ENCODE measurements at places on chromosomes 12 and 14. TPM values are rescaled to one million over a fixed set of nuclear protein-coding genes. Genes with fewer than 3 reads are reported as not detected.

DNA sequence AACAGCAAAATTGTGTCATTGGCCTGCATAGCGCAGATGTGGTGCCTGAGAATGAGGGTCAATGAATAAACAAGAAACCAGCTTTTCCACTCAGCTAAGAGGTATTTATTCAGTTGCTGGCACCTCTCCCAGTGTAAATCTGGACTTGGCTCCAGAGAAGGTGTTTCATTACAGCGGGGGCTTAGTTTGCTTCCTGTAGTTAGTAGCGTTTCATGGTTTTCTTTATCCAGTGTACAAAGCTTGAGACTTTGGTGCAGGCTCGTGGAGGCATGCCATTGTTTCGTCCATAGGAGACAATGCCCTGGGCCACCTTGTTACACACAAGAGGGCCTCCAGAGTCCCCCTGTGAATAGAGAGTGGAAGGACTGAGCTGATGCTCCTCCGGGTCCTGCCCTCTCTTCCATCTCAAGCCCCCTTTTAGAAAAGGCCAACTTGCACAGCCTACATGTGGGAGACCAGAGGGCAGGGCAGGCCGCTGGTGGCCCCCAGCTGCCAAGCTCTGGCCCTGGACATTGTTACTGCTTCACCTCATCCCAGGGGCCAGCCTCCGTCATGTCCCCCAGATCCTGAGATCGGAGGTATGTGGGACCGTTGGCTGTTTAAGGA is 3.0 kb downstream of the GZMB start:
- no peak for DNase-seq
- H3K4me1 ChIP-seq = no peaks in the 10 kb centered on the region
- no peak overlapping the region for H3K27ac ChIP-seq
- H3K36me3 ChIP-seq = no peaks in the 10 kb centered on the region

DNA sequence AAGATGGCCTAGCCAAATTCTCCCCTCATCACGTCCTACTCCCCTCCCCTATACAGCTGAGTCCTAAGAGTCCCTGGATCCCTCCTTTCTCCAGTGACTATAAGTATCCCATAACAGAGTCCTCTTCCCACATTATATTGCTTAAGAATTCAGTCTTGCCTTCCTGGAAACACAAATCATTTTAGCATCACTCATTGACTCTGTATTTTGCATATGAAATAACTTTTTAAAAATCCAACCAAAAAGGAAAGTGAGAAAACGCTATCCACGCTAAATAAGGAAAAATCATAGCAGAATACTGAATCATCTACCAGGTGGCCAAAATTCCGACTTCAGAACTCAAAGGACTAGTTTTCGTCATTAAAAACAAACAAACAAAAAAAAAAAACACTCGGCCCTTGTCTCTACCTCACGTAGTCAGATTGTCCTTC is 130.2 kb downstream of the GCH1 start:
- H3K4me1 ChIP-seq = peaks cover 21% of the 10 kb centered on the region
- no peak overlapping the region for H3K4me3 ChIP-seq
- no peak for DNase-seq
- H3K27me3 ChIP-seq = no peaks in the 10 kb centered on the region
- H3K36me3 ChIP-seq = no peaks in the 10 kb centered on the region

- H3K4me3 ChIP-seq = no peak overlapping the region
- no peaks in the 10 kb centered on the region for H3K4me1 ChIP-seq
- H3K27ac ChIP-seq = no peak overlapping the region
- no peak for DNase-seq
Observed at GRCh38 chr12:98752726-98753125, 107.6 kb downstream of the APAF1 start.

DNA sequence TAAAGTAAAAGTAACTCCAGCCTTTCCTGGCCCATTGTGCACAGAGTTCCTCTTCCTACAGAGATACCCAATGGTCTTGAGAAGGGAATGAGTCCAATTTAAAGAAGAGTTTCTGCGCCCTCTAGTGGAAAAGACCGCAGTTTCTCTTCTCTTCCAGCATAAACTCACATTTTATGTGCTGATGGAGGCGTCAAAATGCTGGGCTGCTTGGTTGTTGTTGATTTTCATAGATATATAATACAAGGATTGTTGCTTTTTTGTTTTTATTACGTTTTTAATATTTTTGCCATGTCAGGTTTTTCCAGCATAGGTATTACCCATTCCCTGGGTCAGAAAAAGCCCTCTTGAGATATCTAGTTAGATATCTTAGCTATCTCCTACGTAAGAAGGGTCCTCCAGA is 356.9 kb upstream of the STXBP6 start:
- H3K27ac ChIP-seq = no peak overlapping the region
- no peaks in the 10 kb centered on the region for H3K4me1 ChIP-seq
- no peak overlapping the region for H3K4me3 ChIP-seq
- no peaks in the 10 kb centered on the region for H3K27me3 ChIP-seq
- no peaks in the 10 kb centered on the region for H3K36me3 ChIP-seq
- DNase-seq = no peak

The GLI1 gene
- 1.3 TPM for total RNA-seq

The CATSPERB gene
- not detected for total RNA-seq

DNA sequence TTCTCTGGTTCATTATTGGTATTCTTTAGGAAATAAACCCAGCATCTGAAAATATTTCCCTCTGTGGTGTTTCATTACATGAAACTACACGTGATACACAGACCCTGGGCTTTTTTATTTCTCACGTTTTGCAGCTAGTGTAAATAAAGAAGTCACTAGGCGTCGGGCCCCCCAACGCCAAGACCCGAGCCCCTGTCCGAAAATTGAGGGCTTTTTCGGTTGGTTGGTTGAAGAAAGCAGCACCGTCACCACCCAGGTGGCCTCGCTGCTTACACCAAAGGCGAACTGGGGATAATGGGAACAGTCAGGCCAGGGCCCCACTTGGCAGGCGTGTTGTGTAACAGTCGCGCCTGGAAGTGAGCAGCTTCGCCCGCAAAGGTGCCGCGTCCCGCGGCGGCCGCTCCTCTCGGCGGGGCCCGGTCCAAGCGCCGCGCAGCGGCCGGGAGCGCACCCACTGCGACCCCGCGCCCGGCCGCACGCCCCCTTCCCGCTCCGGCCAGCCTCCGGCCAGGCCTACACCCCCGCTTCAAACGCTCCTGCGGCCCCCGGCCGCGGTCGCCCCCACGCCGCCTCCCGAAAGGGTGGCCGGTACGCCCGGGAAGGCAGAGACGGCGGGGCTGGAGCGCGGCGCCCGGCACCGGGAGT is 1.2 kb downstream of the DUSP16 start:
- peaks cover 3% of the 10 kb centered on the region for H3K36me3 ChIP-seq
- peak; percentile 82 for DNase-seq
- H3K27me3 ChIP-seq = no peaks in the 10 kb centered on the region
- H3K27ac ChIP-seq = peak overlapping the region; percentile 98

The SMIM41 gene
- 0.52 TPM for total RNA-seq

DNA sequence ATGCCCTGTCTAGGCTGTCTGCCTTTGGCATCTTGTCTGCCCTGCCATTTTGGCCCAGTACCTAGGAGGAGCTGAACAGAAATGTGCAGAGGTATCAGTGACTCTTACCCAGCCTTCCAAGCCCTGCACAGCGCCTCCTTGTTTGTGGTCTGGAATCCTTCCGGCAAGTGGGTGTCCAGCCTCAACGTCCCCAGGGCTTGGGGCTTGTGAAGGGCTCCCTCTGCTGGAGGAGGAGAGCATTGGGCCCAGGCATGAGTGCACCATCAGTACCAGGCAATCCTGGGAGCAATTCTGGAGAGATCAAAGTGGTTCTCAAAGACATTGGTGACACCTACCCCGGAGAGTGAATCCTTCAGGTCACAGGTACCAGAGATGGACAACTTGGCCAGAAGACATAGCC is 2.4 kb upstream of the TCL1B start:
- H3K27ac ChIP-seq = no peak overlapping the region
- no peaks in the 10 kb centered on the region for H3K36me3 ChIP-seq
- no peaks in the 10 kb centered on the region for H3K4me1 ChIP-seq
- DNase-seq = no peak
